ENCODE measurements at places on chromosomes 2 and 18.

GRCh38 chr2:79580175-79580574 lies 67.3 kb downstream of the CTNNA2 start:
- DNase-seq, result no peak

DNA sequence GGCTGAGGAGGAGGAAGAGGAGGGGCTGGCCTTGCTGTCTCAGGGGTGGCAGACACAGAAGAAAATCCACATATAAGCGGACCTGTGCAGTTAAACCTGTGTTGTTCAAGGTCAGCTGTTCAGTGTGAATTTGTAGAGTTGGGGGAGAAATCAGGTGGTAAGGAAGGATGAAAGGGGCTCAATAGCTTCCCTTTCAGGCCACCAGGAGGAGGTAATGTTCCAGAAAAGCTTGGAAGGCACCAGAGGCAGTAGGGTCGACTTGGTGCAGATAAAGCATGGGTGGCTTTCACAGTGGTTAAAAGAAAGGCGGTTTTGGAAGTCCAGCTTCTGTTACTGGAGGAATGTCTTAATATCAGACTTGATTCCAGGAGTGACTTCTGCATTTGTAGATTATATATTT lies 167.4 kb downstream of the THSD7B start:
- no peak for DNase-seq

GRCh38 chr2:59575191-59575590 lies 978.3 kb downstream of the BCL11A start:
- no peak for DNase-seq

DNA sequence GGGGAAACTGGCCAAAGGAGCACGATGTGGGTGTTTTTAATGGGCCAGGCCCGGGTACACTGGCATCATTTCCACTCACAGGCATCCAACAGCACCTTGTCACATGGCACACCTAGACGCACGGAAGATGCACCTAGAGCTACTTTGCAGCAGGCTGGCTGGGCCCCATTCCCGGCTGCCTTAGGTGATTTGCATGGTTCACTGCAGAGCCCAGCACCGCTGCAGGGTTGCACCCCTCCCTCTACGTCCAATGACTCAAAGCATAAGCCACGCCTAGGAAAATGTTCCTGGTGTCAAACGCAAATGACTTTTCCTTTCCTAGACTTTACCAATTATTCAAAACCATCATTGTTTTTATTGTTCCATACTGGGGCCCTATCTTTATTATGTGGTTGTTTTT lies 222.9 kb downstream of the EIPR1 start:
- DNase-seq, result no peak

GRCh38 chr18:36658611-36659010 lies 170.2 kb downstream of the TPGS2 start:
- DNase-seq, result no peak

DNA sequence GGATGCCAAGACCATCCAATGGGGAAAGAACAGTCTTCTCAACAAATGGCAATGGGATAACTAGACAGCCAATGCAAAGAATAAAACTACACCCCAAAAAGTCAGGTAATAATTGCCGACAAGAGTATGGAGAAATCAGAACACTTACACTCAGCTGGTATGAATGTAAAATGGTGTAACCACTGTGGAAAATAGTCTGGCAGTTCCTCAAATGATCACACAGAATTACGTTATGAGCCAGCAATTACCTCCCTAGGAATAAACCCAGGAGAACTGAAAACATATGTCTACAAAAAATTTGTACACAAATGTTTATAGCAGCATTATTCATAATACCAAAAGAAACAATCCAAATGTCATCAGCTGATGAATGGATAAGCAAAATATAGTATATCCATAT lies 8.8 kb downstream of the IWS1 start:
- DNase-seq, result no peak

GRCh38 chr18:59877361-59877760 lies 22.4 kb upstream of the PMAIP1 start:
- DNase-seq, result no peak

- no peak for DNase-seq
Measured at GRCh38 chr2:62119311-62119974, 76.5 kb upstream of the B3GNT2 start.

- DNase-seq, result peak; percentile 51
Measured at GRCh38 chr2:237154884-237155851, 69.5 kb downstream of the COPS8 start.

DNA sequence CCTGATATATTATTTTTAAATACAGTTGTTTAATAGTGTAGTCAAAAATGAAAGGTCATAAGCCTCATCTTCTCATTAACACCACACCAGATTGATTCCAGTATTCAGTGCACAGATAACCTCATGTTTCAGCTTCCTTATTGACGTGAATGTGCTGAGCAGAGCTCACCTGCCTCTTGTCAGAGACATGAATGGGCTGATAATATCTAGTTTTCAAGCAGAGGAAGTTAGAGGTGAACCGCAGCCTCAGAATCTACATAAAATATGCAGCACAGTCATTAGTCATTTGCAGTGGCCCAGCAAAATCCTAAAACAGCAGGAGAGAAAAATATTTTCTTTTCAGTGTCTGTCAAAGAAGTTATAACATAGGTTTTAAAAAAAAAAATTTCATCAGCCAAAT lies 216.2 kb downstream of the GBX2 start:
- no peak for DNase-seq

- no peak for DNase-seq
Measured at GRCh38 chr2:136112317-136113208, 5.4 kb downstream of the CXCR4 start.

GRCh38 chr2:85990084-85990483 lies 101.3 kb upstream of the ST3GAL5 start:
- no peak for DNase-seq

DNA sequence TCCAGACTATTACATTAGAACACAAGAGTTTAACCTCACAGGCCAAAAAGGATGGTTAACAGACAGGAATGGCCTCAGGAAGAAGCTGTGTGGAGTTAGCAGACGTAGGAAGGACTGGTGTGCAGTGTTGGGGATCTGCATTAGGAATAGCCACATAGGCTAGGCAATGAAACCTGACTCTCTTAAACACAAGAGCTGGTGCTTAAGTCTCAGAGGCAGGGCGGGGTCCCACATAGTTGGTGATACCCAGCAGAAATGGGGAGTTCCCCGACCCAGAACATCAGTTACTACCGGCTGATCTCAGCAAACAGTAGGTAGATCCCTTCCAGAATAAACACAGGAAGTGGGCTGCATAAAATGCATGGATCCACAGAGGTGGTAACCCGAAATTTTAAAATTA lies 64.1 kb downstream of the CCDC93 start:
- DNase-seq, result no peak

DNA sequence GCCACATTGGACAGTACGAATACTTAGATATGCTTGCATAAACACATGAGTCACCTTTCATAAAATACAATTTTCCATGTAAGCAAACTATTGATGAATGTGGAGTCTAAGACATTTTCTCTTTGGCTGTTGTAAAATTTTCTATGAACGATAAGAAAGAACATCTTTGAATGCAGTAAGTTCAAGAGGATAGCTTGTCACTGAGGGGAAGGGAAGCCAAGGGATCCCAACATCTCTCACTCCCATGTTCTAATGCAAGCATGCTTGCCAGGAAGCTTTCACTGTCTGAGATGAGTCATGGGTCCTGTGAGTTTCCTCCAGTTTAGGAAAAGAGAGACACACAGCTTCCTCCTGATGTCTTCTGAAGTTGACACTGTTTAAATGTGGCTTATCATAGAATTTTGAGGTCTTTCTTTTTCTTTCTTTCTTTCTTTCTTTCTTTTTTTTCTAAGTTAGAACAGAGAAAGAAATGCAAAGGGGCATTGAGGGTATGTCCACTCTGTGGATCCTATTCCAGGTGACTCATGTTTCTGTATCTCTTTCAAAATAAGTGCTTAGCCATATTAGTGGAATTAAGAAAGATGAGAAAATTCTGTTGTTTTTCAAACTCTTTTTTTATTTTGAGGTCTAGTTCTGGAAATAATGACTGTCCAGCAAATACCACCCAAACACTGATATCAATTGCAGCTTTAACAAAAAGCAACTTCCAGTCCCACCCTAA lies 146.6 kb downstream of the RDH14 start:
- no peak for DNase-seq

GRCh38 chr2:8235419-8235818 lies 446.4 kb upstream of the ID2 start:
- no peak for DNase-seq

DNA sequence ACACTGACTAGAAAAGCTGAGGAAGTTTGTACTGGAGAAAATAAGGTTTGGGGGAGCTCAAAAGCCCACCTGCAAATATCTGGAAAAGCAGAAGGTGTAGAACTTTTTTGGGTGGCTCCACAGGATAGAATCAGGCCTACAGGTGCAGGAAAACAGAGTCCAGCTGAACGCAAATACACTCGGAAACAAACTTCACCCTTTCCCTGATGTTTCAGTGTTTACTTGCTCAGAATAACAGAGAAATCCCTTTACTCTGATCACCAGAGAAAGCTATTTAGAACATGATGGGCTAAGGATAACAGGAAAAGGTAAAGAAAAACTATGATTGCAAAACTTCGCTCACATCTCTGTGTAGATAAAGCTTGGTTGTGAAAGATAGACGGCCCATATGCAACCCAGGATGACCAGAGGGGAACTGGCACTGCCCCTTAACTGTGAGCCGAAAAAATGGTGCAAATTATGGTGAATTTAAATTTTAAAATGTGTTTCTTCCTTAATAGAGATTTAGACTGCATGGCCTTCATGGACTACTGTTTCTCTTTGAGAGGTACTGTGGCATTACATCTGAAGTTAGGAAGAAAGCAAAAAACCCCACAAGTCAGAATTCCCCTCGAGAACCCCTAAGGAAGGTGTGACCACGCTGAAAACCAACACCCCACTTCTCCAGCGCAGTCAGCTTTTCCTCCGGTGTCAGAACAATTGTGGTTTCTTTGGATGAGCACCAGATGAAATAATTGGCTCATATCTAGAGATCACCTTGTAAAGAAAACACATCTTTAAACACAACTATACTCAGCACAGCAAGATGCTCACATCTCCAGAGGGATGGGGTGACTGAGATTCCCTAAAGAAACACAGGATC lies 84.5 kb upstream of the TMEM247 start:
- DNase-seq, result no peak

- no peak for DNase-seq
Measured at GRCh38 chr2:191295088-191295487, 49.9 kb downstream of the MYO1B start.

DNA sequence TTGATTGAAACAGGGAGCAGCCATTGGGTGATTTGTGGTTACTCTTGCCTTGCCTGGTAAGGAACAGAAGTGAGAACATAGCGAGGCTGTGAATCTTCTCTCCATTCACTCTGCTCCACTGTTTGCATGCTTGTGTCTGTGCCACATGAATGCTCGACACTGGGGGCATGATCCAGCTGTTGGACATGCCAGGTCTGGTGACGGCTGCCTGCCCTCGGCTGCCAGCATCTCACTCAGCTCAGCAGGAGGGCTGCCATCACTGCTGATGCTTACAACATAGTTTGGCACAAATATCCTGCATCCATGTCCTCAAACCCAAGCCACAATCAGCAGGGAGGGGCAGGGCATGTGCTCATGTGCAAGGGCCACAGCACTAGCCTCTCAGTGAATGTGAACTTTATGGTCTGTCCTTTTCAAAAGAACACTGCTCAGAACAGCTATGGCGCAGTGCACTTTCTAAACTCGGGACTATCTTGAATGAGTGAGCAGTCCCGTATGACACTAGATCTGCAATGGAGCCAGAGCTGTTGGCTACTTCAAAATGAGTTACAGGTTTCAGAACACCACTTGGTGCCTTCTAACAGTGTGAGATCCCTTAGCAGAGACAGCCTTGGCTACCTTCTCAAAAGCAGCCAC lies 126.3 kb downstream of the NRP2 start:
- DNase-seq, result no peak

GRCh38 chr2:102841107-102841840 lies 79.4 kb downstream of the TMEM182 start:
- peak; percentile 16 for DNase-seq

DNA sequence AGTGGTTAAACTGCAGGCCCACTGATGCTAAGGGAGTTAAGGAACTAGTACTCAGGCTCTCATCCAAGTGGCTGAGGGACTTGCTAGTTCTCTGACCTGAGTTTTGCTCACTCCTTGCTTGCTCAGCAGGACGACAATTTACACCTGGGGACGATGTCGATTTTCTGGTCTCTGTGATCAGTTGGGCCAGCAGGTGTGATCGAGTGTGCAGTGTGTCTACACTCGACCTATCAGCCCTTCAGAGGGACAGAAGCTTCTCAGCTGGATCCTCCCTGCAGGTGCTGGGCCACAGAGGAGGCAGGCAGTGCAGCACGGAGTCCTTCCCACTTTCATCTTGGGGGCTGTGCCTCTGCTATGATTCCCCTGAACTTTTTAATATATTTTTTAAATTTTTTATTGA lies 71.5 kb downstream of the KCNS3 start:
- no peak for DNase-seq

DNA sequence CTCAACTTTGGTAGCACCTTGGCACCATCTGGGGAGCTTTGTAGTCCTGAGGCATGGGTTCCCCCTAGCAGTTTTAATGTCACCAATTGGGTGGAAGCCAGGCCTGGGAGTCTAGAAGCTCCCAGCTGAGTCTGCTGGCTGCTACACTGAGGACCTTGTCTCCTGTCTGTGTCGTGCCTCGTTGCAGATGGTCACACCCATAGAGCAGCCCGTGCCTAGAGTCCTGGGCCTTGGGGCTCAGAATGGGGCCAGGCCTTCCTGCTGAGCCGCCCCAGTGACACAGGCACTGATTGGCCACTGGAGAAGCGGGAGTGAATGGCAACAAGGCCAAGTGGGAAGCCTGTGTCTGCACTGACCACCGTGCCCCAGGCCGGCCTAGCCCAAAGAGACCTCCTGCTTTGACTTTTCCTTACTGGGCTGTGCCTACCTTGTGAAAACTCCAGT lies 113.2 kb downstream of the SH3RF3 start:
- no peak for DNase-seq

- DNase-seq, result no peak
Measured at GRCh38 chr2:120432293-120432975, 86.5 kb downstream of the INHBB start.

DNA sequence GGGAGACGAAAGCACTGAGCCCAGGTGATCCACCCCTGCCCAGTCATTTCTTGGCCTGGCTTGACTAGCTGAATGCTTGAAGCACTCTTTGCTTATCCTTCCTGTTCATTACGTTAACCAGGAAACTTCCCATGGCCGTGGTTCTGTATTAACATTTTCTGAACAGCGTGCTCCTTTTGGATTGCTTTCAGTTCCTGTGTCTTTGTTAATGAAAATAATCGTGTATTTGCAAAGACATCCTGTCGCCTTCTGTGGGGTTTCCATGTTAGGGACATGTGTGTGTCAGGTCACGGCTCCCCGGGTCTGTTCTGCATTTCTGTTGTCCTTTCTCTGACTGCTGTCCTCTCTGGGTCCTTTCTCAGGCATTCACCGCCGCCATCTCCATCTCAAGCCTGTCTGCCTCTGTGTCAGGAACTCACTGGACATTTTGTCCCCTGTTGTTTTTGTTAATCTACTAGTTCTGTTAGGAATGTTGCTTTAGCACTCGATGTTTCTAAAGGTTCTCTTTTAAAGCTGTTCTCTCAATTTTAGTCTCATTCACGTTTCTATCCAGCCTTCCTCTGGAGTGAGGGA lies 434.1 kb upstream of the HS6ST1 start:
- no peak for DNase-seq

Measured in NCI-H1436 (cell line).